ENCODE measurements at places on chromosomes 6 and 20. TPM values are rescaled to one million over a fixed set of nuclear protein-coding genes. Genes with fewer than 3 reads are reported as not detected.

- no peaks in the 10 kb centered on the region for H3K4me1 ChIP-seq
- H3K27ac ChIP-seq, result no peak overlapping the region
- DNase-seq, result no peak
Observed at GRCh38 chr6:44531442-44532015, 144.0 kb downstream of the CDC5L start.

MOG gene
- not detected for total RNA-seq

DNA sequence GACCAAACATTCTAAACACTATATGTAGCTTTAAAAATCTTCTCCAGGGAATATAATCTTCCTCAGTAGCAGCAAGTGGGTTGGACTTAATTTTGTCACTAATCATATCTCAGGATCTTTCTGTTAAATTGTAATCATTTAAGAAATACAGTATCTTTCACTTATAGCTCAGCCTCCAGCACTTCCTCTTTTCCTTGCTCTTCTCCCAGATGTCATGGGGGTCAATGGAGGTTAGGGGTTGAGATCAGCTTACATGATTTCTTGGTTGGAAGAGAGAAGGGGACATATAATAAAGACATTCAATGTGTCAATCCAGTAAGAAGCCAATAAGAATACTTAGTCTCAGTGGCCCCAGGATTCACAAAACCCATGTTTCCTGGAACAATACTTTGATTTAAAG is 15.7 kb upstream of the REPS1 start:
- H3K27me3 ChIP-seq, result no peaks in the 10 kb centered on the region
- no peak overlapping the region for H3K4me3 ChIP-seq
- no peak for DNase-seq
- no peak overlapping the region for H3K27ac ChIP-seq
- no peaks in the 10 kb centered on the region for H3K36me3 ChIP-seq
- peaks cover 3% of the 10 kb centered on the region for H3K4me1 ChIP-seq

- H3K27me3 ChIP-seq, result no peaks in the 10 kb centered on the region
- H3K4me3 ChIP-seq, result no peak overlapping the region
- no peak overlapping the region for H3K27ac ChIP-seq
- peaks cover 13% of the 10 kb centered on the region for H3K4me1 ChIP-seq
Observed at GRCh38 chr20:19789009-19789408, 31.0 kb downstream of the RIN2 start.

RWDD1 gene
- total RNA-seq, result 56.0 TPM

Data from muscle of leg (tissue), 16 donors.